Fibroblast of pulmonary artery (primary cell): ENCODE measurements at places on chromosomes 7 and 10.

DNA sequence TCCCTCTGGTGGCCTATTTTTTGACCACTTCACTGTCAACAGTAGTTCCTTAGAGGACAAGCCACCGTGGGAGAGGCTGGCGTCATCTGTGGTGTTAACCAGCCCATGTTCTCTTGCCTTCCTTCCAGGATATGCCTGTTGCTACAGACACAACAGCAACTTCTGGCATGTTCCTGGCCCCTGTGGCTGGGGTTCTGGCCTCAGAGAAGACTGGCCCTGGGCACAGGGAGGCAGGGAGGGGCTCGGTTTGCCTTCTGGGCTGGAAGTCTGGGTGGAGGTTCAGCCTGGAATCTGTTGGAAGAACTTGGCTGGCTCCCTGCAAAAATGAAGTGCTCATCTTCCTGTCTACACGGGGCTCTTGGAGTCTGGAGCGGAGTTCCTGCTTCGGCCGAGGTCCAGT, 25.7 kb downstream of the GOLGA7B start:
- no peak for DNase-seq

- DNase-seq, result no peak
Observed at GRCh38 chr10:60669501-60669900, 108.8 kb upstream of the CDK1 start.

DNA sequence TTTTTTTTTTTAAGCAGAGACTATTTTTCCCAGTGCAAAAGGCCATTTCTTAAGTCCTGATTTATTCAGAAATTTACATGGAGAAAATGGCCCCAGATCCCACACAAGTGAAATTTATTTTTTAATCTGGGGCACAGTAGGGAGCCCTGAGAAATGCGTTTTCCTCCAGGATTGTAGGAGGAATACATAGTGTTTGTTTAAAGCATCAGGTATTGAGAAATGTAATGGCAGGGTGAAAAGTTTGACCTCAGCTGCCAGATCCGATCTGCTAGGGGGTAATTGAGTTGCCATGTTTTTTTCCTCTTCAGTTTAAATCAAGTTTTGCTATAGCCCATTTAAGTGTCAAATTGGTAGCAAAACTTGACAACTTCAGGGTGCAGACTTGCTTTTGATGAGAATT, 110.0 kb downstream of the LRMDA start:
- DNase-seq, result no peak

DNA sequence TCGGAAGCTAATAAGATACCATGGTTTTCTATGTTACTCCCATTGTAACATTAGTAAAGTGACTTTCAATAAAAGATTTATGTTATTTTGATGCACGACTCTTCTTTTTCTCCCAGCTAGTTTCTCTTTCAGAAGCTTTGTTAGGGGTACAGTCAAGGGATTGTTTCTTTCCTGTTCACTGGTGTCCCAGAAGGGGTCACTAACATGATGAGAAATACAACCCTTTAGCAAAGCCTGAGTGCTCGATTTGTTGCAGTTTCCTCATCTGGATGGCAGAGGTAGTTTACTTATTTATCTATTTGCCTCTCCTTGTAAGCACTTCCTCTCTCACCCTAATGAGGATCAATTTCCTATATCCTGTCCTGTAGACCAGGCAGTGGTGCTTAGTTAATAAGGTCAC, 17.0 kb downstream of the SRI start:
- DNase-seq, result no peak

- DNase-seq, result no peak
Observed at GRCh38 chr7:22129819-22130580, 184.3 kb upstream of the CDCA7L start.

DNA sequence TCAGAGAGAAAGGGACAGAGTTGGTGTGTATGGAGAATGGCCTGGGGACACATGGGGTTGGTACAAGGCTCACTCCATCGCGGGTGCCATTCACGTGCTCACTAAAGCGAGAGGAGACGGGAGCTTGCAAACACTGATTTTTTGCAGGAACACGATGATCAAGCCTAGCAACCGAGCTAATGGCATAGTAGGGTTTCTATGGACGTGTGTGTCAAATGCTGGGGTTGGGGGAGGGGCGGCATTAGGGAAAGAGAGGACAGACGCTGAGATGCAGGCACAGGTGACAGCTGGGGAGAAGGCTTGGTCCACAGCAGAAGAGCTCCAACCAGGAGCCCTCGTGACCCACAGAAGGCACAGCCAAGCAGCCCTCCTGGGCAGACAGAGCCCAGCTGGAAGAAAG, 33.9 kb downstream of the RCC1L start:
- no peak for DNase-seq

- no peak for DNase-seq
Observed at GRCh38 chr7:85074016-85074415, 112.8 kb downstream of the SEMA3D start.

DNA sequence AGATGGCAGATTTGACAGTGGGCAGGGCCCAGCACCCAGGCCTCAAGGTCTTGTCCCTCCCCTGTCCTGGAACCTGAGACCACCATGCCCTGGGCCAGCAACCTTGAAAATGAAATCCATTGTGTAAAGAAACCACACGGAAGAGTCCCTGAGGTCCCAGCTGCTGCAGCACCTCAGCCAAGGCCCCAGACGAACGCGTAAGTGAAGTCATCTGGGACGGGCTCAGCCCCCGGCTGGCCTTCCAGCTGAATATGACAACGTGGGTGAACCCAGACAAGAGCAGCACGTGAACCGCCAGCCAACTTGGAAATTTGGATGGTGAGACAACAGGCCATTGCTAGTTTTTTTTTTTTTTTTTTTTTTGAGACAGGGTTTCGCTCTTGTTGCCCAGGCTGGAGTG, 70.3 kb downstream of the CYTH3 start:
- no peak for DNase-seq

DNA sequence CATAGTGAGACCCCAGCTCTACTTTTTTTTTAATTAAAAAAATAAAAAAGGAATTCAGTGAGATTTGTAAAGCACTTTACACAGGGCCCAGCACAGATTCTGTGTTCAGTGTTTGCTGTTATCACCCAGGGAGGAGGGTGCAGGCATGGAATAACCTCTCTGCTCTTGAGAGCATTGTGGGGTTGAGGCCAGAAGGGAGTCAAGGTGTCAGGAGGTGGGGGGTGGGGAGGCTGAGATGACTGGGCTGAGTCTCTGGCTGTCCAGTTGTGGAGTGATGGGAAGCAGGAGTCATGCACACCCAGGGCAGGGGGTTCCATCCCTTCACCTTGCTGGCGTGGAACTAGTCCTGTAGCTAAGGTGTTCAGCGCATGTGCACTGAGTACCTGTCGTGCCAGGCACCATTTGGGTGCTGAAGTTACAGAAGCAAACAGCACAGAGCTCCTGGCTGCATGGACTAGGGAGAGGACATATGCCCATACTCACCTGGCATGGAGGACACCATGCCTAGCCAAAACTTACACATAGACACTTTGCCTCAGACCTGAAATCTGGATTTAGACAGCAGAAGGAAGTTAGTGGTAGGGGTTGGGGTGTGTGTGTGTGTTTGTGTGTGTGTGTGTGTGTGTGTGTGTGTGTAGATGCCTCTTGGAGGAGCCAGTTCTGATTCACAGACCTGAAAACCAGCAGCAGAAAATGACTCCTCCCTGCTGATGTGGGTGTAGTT, 69.2 kb upstream of the LRRC4 start:
- DNase-seq, result no peak

DNA sequence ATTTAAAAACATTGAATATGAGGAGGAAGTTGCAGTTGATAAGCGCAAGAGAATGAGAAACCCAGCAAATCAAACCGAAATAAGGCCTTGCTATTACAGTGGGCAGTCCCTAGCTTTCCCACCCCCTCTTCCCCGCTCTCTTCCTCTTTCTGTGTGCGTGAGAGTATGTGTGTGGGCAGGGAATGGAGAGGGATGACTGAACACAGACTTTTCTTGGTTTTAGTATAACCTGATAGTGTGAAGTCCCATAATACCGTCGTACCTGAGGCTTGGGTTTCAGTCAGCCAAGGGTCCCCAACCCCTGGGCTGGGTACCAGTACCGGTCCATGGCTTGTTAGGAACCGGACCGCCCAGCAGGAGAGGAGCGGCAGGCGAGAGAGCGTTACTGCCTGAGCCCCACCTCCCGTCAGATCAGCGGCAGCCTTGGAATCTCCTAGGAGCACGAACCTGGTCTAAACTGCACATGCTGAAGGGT, 255.3 kb downstream of the CELF2 start:
- DNase-seq, result no peak

DNA sequence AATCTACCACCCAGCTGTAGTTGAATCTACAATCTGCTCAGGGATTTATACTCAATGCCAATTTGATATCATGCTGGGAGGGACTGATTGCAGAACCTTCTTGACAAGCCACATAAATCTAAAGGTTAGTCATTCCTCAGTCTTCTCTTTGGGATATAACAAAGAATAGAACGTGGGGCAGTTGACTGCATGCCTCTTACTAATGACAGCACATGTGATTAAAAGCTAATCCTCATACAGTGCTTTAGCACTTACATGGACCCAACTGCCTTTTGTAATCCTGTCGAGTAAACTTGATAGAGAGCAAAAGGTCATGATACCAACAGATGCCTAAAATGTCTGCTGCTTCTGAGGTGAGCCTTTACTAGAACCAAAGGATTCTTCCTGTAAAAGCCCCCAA, 12.3 kb downstream of the KLHL7 start:
- no peak for DNase-seq

DNA sequence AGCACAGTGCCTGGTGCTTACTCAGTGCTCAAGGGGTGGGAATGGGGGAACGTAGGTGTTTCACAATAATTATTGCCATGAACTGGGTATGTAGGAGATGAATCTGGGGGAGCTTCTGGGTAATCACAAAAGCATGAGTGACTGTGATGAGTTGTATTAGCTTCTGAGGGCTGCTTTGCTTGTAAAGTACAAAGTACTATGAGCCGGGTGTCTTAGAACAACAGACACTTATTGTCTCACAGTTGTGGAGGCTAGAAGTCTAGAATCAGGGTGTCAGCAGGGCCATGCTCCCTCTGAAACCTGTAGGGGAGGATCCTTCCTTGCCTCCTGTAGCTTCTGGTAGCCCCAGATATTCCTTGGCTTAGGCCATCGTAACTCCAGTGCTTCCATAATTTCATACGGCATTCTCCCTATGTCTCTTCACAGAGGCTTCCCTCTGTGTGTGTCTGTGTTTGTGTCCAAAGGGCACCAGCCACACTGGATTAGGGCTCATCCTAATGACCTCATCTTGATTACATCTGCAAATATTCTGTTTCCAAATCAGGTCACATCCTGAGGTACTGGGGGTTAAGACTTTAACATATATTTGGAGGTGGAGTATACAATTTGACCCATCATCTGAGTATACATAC, 84.8 kb upstream of the AGBL3 start:
- DNase-seq, result no peak

DNA sequence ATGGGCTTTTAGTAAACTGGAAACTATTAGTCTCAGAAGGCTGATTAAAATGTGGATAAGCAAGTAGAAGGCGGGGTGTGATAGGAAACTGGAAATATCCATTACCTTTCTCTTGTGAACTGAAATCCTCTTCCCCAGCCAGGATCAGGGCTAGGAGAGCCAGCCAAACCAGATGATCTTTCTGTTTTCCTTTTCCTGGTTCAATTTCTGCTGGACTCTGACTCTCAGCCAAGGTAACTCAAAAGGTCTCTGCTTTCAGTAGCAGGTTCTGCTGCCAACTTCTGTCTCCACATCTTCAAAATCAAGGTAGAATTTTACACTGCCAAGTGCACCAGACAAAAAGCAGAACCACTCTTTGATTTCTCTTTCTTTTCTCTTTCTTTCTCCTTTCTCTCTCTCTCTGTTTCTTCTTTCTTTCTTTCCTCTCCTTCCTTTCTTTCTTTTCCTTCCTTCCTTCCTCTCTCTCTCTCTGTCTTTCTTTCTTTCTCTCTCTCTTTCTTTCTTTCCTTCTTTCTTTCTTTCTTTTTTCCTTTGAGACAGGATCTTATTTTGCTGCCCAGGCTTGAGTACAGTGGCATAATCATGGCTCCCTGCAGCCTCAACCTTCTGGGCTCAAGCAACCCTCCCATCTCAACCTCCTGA, 30.8 kb downstream of the OTUD1 start:
- no peak for DNase-seq

- DNase-seq, result no peak
Observed at GRCh38 chr10:124364674-124365073, 54.0 kb downstream of the OAT start.

GRCh38 chr10:102781090-102781920, 37.6 kb downstream of the WBP1L start:
- peak; percentile 58 for DNase-seq

GRCh38 chr10:62057359-62057758, 155.9 kb downstream of the ARID5B start:
- peak; percentile 95 for DNase-seq

DNA sequence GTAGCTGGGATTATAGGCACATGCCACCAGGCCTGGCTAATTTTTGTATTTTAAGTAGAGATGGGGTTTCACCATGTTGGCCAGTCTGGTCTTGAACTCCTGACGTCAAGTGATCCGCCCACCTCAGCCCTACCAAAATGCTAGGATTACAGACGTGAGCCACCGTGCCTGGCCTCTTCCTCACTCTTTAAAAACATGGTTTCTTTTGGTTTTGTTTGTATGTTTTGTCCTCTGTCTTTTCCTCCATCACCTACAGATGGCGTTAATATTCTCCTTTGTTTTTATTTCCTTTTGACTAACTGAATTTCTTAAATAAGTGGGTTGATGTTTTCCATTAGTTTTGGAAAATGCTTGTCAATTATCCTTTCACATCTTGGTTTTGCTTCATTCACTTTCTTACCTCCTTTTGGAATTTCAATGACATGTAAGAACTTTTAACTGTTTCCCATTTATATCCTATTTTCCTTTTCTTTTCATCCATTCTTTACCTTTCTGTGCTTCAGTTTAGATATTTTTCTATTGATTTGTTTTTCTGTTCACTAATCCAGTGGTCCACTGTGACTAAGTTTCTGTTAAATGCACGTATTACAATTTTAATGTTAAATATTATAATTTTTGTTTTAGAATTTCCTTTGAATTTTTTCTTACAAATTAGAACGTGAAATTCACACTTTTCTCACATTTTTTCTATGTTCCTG, 104.1 kb downstream of the ZNF467 start:
- peak; percentile 64 for DNase-seq

DNA sequence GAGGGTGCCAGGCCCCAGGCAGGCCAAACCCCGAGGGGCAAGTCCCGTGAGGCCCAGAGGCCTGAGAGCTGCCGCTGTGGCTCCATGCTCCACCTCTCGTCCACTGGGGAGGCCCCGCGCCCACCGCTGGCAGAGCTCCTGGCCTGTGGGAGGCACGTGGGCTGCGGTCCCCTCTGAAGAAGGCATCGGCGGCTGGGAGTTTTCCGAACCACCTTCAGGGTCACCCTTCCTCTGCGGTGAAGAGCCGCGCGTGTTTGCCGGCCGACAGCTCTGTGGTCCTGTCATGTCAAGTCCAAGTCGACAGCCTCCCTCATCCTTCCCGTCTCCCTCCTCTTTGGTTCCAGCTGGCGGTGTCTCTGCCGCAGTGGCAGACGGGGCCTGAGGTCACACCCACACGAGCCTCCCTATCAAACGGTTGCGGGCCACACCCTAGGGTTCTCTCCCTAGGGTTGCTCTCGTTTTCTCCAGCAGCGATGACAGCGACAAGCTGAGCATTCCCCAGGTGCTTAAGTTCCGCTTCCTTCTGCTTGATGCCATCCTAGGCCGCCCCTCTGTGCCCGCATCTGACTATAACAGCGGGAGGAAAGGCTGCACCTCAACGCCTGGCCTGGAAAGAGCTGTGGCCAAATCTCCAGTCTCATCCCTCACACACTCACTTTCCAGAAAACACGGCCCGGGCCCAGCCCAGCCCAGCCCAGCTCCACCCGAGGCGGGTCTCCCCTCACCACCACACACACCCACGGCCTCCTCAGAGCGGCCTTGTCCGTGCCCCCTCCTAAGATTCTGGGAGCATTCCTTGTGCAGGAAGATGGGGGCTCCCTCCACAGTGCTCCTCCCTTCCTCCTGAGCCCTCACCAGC, 185.0 kb downstream of the ELFN1 start:
- no peak for DNase-seq
